Hematopoietic multipotent progenitor cell (in vitro differentiated cells): ENCODE measurements at places on chromosomes 4 and X.

DNA sequence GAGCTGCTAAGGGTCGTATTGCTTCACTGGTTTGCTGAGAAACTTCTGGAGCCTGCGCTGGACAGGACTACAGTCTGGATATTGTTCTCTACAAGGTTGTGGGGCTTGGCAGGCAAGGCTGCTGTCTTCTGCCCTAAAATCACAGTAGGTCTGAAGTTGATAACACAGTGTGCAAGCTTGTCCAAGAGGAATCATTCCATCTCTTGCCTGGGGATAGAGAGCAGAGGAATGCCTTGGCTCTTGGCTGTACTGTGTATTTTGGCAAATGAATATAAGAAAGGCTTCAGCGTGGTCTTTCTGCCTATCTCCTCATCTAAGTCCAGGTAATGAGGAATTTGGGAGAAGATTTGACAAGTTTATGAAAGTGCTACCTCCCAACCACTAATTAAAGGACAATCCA lies 9.4 kb upstream of the RASL11B start:
- no peak for DNase-seq

- DNase-seq = no peak
These were observed 33.2 kb upstream of the YTHDC1 start for GRCh38 chr4:68383115-68383514.

- no peak for DNase-seq
These were observed 128.7 kb downstream of the ARHGAP24 start for GRCh38 chr4:85603437-85604336.

- DNase-seq = no peak
These were observed 2680.3 kb downstream of the PCDH7 start for GRCh38 chr4:33400504-33400903.

GRCh38 chr4:121728798-121729226 lies 32.0 kb upstream of the ANXA5 start:
- no peak for DNase-seq

DNA sequence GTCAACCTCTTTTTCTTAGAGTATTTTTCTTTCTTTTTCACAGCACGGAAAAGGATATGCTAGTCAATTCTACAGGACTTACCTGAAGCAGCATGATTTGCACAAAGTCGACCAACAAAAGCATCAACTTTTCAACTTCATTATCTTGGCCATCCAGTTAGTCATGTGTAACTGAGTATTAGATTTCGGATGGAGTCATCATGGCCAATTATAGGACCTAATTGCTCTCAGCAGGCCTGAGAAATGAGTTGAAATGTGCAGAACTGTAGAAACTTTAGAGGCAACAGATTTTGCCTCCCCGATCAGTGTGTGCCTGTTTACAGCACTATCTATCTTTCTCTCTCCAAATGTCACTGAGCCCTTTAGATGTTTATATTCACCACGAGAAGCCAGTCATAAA lies 41.0 kb downstream of the PCDH10 start:
- no peak for DNase-seq

GRCh38 chrX:119237562-119237942 lies 1.5 kb downstream of the PGRMC1 start:
- DNase-seq = no peak
